ENCODE measurements at places on chromosomes 11 and 22.
A peak's percentile ranks its signal among the peaks of the same experiment; 100 is the strongest.

GRCh38 chr11:36127550-36127949, 161.7 kb downstream of the COMMD9 start:
- DNase-seq: no peak

- no peak for DNase-seq
Observed at GRCh38 chr22:25156736-25157135, 42.9 kb upstream of the CRYBB3 start.

GRCh38 chr11:104881117-104881794, 17.0 kb downstream of the CASP12 start:
- DNase-seq: no peak

- DNase-seq: no peak
Observed at GRCh38 chr11:108586600-108586999, 7.0 kb downstream of the EXPH5 start.

GRCh38 chr11:1042626-1043562, 6.4 kb upstream of the MUC6 start:
- no peak for DNase-seq

DNA sequence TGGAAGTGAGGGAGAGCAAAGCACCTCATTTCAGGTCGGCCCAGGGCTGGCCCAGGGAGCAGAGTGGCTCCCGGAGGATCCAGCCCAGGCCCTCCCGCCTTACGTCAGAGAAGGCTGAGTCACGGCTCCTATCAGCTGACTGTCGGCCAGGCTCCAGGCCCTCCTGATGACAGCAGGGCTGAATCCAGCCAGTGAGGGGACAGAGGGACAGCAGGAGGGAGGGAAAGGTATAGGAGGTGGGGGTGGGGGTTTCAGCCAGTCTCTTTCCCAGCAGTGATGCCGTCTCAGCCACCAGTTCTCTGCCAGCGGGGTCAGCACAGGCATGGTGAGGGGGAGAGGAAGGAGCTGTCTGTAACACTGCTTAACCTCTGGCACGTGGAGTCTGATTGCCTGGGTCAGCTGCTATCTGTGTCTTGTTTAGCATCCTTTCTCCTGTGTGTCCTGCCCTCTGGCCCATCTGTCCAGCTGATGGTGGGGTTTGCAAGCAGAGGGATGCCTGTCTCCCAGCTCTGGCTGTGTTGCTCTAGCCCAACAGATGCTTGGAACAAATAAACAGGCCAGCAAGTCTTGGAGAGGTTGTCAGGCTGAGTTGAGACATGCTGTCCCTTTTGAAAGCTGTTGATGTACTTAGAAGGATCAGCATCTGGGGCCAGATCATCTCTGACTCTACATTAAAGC, 74.0 kb downstream of the ADAMTS15 start:
- DNase-seq: no peak

DNA sequence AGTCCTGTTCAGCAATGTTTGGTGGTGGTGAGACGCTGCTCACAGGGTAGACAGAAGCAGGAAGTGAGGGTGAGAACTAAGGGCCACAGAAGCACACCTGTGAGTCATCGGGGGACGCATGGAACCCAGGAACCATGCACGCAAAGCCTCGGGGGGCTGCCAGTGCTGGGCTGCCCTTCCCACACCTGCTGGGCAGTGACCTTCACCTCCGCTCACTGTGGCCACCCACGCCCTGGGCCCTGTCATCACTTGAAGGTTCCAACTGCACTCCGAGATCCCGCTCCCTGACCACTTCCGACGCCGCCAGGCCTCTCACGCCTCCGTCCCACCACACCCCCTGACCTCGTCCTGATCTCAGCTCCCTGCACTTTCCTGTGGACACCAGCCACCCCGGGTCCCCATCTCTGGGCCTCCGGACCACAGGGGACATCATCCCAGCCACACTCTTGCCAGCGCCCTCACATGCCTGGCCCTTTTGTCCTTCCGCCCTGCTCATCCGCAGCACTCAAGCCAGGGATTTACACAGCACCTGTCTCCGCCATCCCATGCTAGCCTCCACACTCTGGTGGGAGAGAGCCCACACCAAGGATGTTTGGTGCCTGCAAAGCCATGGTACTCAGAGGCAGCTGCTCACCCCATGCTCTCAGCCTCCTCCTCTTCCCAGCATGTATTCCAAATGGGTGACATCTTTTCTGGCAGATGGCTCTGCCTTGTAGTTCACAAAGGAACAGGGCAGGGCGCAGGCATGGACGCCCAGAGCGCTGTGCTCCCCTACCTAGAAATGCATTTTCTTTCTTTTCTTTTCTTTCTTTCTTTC, 23.1 kb upstream of the ATXN10 start:
- no peak for DNase-seq

GRCh38 chr11:8810540-8811301, 100.3 kb upstream of the AKIP1 start:
- DNase-seq: no peak

DNA sequence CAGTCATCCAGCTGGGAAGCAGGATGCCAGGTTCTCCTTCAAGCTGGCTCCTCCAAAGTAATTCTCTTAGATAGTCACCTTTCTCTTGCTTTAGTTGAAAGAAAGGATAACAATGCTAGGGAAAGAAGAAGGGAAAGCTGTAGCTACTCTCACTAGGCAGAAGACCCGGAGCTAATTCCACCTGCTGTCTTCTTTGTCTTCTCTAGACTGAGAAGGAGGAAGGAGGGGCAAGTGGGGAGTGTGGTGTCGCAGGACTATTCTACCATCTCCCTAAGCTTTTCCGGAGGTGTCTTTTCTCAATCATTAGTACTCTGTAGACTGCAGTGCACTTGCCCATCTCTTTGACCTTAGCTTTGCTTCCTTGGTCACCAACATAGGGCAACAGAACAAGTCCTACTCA, 162.8 kb downstream of the NCAM1 start:
- DNase-seq: no peak

DNA sequence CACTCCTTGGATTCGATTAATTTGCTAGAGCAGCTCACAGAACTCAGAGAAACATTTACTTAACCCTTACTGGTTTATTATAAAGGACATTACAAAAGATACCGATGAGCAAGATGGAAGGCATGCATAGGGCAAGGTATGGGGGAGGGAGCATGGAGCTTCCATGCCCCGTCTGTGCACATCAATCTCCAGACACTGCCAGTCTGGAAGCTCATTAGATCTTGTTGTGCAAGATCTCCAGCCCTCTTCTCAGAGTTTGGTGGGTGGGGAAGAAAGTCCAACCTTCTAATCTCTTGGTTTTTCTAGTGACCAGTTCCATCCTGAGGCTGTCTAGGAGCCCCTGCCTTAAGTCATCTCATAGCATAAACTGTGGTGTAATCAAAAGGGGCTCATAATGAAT, 190.7 kb downstream of the UVRAG start:
- DNase-seq: no peak

DNA sequence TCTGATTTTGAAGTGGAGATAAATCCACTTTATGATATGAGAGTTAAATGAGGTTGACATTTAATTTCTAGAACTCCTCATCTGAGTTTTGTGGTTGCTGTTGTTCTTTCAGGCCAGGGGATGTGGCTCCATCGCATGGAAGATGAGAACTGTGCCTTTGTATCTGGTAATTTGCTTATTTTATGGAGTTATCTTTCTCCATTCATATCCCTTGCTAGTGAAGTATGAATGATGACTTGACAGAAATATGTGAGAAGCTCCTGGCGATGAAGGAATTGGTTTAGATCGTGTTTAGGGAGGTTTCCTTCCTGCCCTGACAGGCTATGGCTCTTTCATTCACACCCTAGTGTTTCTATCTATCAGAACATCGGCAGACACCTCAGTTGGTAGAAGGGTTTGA, 393.7 kb downstream of the ETS1 start:
- no peak for DNase-seq

GRCh38 chr11:12411806-12412727, 34.7 kb downstream of the PARVA start:
- peak; percentile 42 for DNase-seq

- no peak for DNase-seq
Observed at GRCh38 chr22:23895599-23896144, 1.5 kb downstream of the MIF start.

DNA sequence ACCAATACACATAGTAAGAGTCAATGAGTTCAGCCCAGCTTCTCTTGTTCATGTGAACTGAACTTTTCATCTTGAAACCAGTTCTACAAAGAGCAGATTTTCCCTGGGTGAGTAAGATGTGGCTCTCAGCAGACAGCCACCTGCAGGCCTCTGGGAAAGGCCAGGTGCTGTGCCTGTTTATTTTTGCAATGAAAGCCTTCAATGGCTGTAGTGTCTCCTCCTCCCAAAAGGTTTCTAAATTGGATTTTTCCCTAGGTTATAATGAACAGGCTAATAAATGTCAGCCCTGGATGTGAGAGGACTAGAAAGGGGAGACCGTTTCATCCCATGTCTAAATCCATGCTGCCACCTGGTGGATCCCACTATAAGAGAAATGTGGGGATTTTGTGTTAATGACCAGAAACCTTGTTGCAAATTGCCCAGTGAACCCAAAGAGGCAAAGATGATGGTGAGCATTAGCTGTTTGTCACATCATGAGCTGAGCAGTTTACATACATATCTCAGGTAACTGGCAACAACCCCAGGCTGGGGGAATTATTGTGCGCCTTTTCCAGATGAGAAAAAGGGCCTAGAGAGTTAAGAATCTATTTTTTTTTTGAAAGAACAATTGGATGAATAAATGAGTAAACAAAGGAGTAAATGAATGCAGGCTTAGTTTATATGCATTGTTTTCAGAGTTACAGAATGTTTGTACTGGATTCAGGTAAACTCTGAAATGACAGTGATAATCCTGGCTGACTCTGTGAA, 12.7 kb downstream of the C11orf91 start:
- peak; percentile 78 for DNase-seq

- no peak for DNase-seq
Observed at GRCh38 chr11:12800032-12800671, 125.9 kb downstream of the TEAD1 start.

GRCh38 chr11:114115451-114115928, 56.0 kb downstream of the ZBTB16 start:
- no peak for DNase-seq

- DNase-seq: no peak
Observed at GRCh38 chr11:84430661-84431060, 1144.5 kb upstream of the CCDC90B start.

- DNase-seq: no peak
Observed at GRCh38 chr11:119108146-119108856, 1.2 kb downstream of the C2CD2L start.

DNA sequence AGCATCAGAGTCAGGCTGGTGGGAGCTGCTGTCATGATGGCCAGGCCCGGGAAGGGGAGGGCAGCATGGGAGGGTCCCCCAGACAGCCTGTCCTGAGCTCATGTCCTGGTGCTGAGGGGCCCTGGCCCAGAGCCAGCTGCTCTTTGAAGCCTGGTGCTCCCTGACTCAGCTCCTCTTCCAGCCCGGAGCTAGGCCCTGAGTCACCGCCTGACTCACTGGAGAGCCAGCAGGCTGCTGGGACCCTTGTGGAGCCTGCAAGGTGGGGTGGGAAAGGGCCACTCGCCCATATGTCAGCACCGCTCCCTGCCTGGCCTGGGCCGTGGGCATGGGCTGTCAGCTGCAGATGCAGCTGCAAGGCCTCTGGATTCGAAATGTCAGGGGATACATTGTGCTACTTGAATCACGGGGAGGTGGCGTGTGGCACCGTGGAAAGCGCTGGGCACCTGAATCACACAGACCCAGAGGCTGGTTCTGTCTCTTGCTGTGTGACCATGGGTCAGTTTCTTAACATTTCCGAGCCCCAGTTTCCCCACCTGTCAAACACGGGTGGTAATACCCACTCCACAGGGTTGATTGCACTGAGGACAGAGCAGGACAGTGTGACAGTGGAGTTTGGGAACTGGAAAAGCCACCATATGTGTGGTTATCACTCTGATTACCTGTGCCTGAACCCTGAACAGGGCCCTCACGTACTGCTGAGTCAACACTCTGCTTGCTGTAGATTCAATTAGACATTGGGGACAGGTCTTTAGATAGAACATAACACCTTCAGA, 4.4 kb downstream of the CACNA1I start:
- no peak for DNase-seq

GRCh38 chr11:120261321-120261720, 21.4 kb downstream of the POU2F3 start:
- DNase-seq: no peak

GRCh38 chr11:118631142-118631909, 23.9 kb downstream of the PHLDB1 start:
- no peak for DNase-seq

- DNase-seq: no peak
Observed at GRCh38 chr11:117442049-117442868, 114.6 kb downstream of the CEP164 start.

- no peak for DNase-seq
Observed at GRCh38 chr11:66958956-66959274, 732 bp upstream of the PC start.

DNA sequence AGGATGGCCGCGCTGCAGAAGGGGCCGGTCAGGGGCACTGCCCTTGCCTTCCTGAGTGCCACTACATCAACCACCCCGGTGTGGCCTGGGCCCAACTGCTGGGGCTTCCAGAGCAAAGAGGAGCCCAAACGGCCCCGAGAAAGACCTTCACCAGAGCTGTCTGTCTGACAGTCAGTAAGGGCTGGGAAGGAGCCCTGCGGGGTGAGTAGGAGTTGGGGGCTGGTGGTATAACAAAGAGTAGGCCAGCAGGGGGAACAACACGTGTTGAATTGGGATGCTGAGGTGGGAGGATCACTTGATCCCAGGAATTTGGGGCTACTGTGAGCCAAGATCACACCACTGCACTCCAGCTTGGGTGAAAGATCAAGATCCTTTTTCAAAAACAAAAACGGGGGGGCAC, 3.9 kb downstream of the GSTT4 start:
- no peak for DNase-seq

DNA sequence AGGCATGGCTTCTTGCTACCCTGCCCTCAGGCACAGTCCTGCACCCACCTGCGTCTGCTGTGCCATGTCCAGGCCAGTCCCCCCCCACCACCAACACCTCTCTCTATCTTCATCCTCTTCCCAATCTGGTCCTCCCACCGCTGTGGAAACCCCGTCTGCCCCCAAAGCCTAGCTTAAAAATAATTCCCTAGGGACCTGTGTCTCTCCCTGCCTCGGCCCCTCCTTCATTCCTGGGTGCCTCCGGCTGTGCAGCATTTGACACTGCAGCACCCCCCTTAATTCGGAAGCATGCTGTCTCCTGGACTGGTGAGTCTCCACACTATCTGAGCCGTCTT, 2.5 kb upstream of the ASCL2 start:
- no peak for DNase-seq

GRCh38 chr11:119835753-119836152, 106.8 kb upstream of the NECTIN1 start:
- no peak for DNase-seq

DNA sequence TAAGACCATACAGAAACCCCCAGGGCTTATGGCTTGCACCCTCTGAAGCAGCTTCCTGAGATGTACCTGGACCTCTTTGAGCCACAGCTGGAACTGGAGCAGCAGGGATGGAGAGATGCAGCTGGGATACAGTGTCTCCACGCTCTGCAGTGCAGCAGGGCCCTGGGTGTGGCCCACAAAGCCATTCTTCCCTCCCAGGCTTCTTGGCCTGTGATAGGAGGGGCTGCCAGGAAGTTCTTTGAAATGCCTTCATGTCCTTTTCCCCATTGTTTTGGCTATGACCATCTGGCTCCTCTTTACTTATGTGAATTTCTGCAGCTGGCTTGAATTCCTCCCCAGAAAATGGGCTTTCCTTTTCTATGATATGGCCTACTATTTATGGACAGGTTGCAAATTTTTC, 37.1 kb upstream of the RAB38 start:
- no peak for DNase-seq

GRCh38 chr22:37726241-37726887, 29.5 kb downstream of the TRIOBP start:
- no peak for DNase-seq

GRCh38 chr11:1221848-1222311, 986 bp upstream of the MUC5B start:
- DNase-seq: no peak
